ENCODE measurements at places on chromosomes 5 and 9.

DNA sequence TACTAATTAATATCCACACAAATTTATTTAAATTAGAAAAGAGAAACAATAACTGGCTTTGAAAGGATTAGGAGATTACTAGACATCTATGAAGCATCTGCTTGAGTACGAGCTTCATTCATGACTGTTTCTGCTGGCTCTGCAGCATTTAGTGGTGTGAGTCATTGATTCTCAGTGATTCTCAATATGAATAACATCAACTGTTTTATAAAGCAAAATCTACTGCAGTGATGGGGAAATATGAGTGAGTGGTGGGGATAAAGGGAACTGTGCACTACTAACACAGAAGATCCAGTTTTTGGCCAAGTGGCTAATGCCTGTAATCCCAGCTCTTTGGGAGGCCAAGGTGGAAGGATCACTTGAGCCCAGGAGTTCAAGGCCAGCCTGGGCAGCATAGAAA lies 8.4 kb downstream of the FNBP1 start:
- no peak for DNase-seq

- no peak for DNase-seq
Observed at GRCh38 chr9:237858-238345, 23.2 kb downstream of the DOCK8 start.

- no peak for DNase-seq
Observed at GRCh38 chr5:58457050-58457449, 2.8 kb downstream of the PLK2 start.

DNA sequence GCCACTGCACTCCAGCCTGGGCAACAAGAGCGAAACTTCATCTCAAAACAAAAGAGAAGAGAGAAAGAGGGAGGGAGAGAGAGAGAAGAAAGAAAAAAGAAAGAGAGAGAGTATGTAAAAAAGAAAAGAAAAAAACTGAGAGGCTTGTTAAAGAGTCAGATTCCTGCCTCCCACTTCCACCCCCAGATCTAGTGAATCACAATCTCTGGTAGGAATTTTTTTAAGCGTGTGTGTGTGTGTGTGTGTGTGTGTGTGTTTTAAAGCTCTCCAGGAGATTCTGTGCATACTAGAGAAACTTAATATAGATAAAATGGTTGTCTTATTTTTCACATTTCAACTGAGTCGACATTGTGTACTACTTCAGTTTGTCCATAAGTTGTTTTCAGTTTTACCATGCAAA lies 32.0 kb downstream of the SAR1B start:
- no peak for DNase-seq

- DNase-seq: no peak
Observed at GRCh38 chr5:151151793-151152192, 5.8 kb downstream of the ANXA6 start.

DNA sequence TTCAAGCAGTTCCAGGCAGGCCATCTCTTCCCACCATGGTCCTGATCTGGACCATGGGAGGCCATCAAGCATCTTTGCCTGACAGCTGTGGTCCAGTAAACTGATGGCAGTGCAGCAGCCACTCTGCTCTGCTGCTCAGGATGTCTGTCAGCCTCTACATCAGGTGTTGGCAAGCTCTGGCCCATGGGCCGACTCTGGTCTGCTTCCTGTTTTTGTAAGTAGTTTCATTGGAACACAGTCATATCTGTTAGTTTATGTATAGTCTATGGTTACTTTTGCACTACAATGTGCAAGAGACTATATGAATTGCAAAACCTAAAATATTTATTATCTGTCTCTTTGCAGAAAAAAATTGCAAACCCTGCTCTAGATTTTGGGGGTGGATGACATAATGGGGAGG lies 225.0 kb downstream of the KCTD16 start:
- DNase-seq: no peak

GRCh38 chr9:20379804-20380225 lies 242.5 kb downstream of the MLLT3 start:
- DNase-seq: no peak
